ENCODE measurements at places on chromosomes 1 and 21.

GRCh38 chr1:169495916-169496315, 10.2 kb upstream of the SLC19A2 start:
- H3K36me3 ChIP-seq = no peaks in the 10 kb centered on the region
- no peaks in the 10 kb centered on the region for H3K4me1 ChIP-seq
- no peak overlapping the region for H3K4me3 ChIP-seq
- no peak overlapping the region for H3K27ac ChIP-seq

DNA sequence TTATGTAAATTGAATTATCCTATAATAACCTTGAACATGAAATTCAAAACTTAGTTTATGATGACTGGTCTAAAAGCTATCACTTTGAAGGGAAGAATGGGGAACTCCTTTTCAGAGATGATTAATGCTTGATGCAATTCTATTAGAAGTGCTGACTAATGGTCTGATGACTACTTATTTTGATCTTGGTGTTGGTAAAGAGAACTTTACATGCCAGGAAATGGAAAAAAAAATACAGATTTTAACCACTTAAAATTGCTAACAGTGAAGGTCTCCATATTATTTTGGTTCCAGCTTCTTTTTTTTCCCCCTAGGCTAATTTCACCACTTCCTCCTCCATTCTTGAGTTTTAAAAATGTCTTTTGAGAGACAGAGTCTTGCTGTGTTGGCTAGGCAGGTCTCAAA, 22.9 kb downstream of the S1PR1 start:
- no peak overlapping the region for H3K4me3 ChIP-seq
- no peak for DNase-seq
- no peaks in the 10 kb centered on the region for H3K27me3 ChIP-seq
- H3K36me3 ChIP-seq = no peaks in the 10 kb centered on the region
- H3K27ac ChIP-seq = no peak overlapping the region
- peaks cover 25% of the 10 kb centered on the region for H3K4me1 ChIP-seq

DNA sequence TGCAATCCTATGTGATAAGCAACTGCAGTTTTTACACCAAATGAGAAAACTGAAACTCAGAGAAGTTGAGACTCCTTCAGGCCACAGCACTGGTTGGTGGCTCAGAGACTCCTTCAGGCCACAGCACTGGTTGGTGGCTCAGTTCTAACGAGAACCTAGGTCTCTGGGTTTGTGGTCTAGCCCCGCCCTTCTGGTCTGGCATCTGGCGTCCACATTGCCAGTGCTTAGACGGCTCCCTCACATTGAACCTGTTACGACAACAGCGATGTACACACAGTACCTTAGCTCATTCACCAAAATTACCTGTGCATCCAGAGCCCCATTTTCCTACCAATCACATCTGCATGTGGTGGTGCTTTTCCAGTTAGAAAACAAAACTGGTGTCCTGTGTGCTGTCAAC, 66.1 kb downstream of the NID1 start:
- H3K27me3 ChIP-seq = no peaks in the 10 kb centered on the region
- H3K4me3 ChIP-seq = no peak overlapping the region
- H3K4me1 ChIP-seq = no peaks in the 10 kb centered on the region
- H3K36me3 ChIP-seq = no peaks in the 10 kb centered on the region
- no peak for DNase-seq
- H3K27ac ChIP-seq = peak overlapping the region; percentile 86

- H3K27me3 ChIP-seq = no peaks in the 10 kb centered on the region
- no peak overlapping the region for H3K4me3 ChIP-seq
Observed at GRCh38 chr1:190277107-190277506, 200.6 kb downstream of the BRINP3 start.

GRCh38 chr1:212477680-212478466, 45.2 kb downstream of the NENF start:
- DNase-seq = peak; percentile 77
- H3K36me3 ChIP-seq = no peaks in the 10 kb centered on the region
- H3K27ac ChIP-seq = peak overlapping the region; percentile 69
- no peak overlapping the region for H3K4me3 ChIP-seq

DNA sequence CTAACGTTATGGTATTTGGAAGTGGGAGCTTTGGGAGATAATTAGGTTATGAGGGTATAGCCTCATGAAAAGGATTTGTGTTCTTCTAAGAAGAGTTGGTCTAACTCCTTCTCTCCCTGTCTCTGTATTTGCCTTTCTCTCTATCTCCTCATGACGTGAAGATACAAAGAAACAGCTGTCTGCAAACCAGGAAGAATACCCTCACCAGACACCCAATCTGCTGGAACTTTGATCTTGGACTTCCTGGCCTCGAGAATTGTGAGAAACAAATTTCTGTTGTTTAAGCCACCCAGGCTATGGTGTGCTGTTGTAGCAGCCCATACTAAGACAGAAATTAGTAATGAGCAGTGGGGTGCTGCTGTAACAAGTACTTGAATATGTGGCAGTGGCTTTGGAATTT, 16.1 kb downstream of the C1orf141 start:
- no peak overlapping the region for H3K4me3 ChIP-seq
- H3K36me3 ChIP-seq = no peaks in the 10 kb centered on the region
- DNase-seq = no peak
- peaks cover 2% of the 10 kb centered on the region for H3K27me3 ChIP-seq
- no peaks in the 10 kb centered on the region for H3K4me1 ChIP-seq
- H3K27ac ChIP-seq = no peak overlapping the region

- no peaks in the 10 kb centered on the region for H3K27me3 ChIP-seq
- H3K4me3 ChIP-seq = no peak overlapping the region
- no peaks in the 10 kb centered on the region for H3K36me3 ChIP-seq
- DNase-seq = no peak
- no peak overlapping the region for H3K27ac ChIP-seq
- no peaks in the 10 kb centered on the region for H3K4me1 ChIP-seq
Observed at GRCh38 chr1:243680860-243681259, 169.2 kb downstream of the AKT3 start.

- H3K4me1 ChIP-seq = no peaks in the 10 kb centered on the region
- H3K27me3 ChIP-seq = no peaks in the 10 kb centered on the region
- no peak for DNase-seq
- H3K4me3 ChIP-seq = no peak overlapping the region
- peaks cover 25% of the 10 kb centered on the region for H3K36me3 ChIP-seq
Observed at GRCh38 chr1:64834734-64835133, 89.9 kb downstream of the RAVER2 start.

GRCh38 chr1:212496682-212497081, 64.0 kb downstream of the NENF start:
- H3K4me1 ChIP-seq = no peaks in the 10 kb centered on the region
- H3K27me3 ChIP-seq = no peaks in the 10 kb centered on the region
- H3K4me3 ChIP-seq = no peak overlapping the region
- no peaks in the 10 kb centered on the region for H3K36me3 ChIP-seq
- H3K27ac ChIP-seq = no peak overlapping the region
- DNase-seq = no peak

DNA sequence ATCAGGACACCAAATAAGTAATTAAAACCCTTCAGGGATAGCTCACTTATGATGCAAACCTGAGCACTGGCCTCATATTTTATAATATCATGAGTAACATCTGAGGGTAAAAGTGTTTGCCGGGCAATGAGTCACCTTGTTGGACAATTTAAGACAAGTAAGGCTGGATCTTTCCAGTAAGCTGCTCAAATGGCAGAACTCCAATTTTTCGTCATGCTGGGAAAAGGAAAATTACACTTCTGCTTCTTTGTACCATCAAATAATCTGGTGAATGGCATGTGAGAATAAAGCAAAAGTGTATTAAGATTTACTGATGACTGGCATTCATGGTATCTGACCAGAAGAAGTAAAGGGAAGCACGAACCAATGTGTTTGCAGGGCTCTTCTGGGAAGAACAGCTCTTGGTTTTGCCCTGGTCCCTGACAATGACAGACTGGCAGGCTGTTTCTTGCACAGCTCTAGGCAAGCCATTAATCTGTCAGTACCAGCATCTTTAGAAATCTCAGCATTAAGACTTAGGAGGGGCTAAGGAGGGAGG, 392.2 kb downstream of the VAV3 start:
- no peaks in the 10 kb centered on the region for H3K27me3 ChIP-seq
- H3K4me1 ChIP-seq = no peaks in the 10 kb centered on the region
- H3K4me3 ChIP-seq = no peak overlapping the region
- H3K27ac ChIP-seq = no peak overlapping the region
- H3K36me3 ChIP-seq = no peaks in the 10 kb centered on the region
- no peak for DNase-seq

DNA sequence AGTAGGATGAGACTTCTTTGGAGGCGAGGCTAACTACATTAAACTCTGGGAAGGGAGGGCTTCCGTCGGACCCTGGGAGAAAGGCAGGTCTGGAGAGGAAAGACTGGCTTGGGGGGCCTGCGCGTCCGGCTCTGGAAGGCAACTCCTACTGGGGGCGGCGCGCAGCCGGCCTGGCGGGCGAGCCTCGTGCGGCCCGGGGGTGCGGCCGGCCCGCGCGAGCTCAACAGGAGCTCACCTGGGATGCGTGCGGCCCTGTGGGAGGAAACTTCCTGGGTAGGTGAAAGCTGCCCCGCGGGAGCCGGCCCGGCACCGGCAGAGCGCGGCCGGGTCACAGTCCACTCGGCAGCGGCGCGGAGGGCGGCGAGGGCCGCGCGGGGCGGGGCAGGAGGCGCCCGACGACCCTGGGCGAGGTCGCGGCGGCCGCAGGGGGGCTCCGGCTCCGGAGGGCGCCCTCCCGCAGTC, 449 bp downstream of the EPS15 start:
- no peaks in the 10 kb centered on the region for H3K36me3 ChIP-seq
- H3K4me3 ChIP-seq = peak overlapping the region; percentile 67
- DNase-seq = peak; percentile 90
- H3K27me3 ChIP-seq = no peaks in the 10 kb centered on the region
- peak overlapping the region; percentile 97 for H3K27ac ChIP-seq

DNA sequence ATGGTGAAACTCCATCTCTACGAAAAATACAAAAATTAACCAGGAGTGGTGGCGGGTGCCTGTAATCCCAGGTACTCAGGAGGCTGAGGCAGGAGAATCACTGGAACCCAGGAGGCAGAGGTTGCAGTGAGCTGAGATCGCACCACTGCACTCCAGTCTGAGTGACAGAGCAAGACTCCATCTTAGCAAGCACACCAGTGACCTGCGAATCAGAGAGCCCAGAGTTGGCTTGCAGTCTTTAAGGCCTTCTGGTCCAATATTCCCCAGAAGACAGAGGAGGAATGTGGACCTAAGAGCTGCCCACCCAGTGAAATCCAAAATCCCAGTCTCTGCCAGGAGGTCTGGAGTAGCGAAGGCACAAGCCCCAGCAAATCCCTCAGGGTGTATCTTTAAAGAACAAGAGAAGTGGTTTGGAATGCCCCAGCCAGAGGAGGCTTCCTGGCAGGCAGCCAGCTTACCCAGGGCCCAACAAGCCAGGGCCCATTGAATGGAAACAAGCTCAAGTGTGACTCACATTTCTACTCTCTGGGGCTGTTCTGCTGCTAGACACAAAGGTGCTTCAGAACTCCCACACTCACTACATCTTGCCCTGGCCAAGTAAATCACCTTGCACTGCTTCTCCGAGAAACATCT, 23.9 kb downstream of the GPR161 start:
- no peak overlapping the region for H3K27ac ChIP-seq
- H3K36me3 ChIP-seq = no peaks in the 10 kb centered on the region
- peaks cover 24% of the 10 kb centered on the region for H3K4me1 ChIP-seq
- H3K27me3 ChIP-seq = no peaks in the 10 kb centered on the region
